ENCODE measurements at places on chromosomes 1 and 21. TPM values are rescaled to one million over a fixed set of nuclear protein-coding genes. Genes with fewer than 3 reads are reported as not detected.

Gene PLXNA2
- polyA plus RNA-seq = 10.5 TPM

Gene ADIPOR1
- polyA plus RNA-seq = 154 TPM

Gene NCAM2
- 0.19 TPM for polyA plus RNA-seq

Gene FAM151A
- 0.35 TPM for polyA plus RNA-seq

Gene MIXL1
- polyA plus RNA-seq = not detected

Gene MYOG
- polyA plus RNA-seq = not detected

Gene WNT2B
- 1.6 TPM for polyA plus RNA-seq

Gene KRTAP20-4
- not detected for polyA plus RNA-seq

Gene GPR37L1
- polyA plus RNA-seq = 0.03 TPM

Gene CTSE
- polyA plus RNA-seq = not detected

Gene MR1
- polyA plus RNA-seq = 2.4 TPM

Gene WNT9A
- polyA plus RNA-seq = 0.54 TPM

Gene PRDM16
- polyA plus RNA-seq = 11.3 TPM

Gene KRTAP10-8
- polyA plus RNA-seq = not detected

Gene C1orf116
- polyA plus RNA-seq = 0.28 TPM

Gene TRNP1
- polyA plus RNA-seq = 18.4 TPM

Gene PLD5
- polyA plus RNA-seq = 0.96 TPM

Gene DENND1B
- 6.4 TPM for polyA plus RNA-seq

Gene CLEC20A
- not detected for polyA plus RNA-seq

Gene CRYBG2
- polyA plus RNA-seq = not detected

Gene RBP7
- 97.5 TPM for polyA plus RNA-seq

Gene UMODL1
- not detected for polyA plus RNA-seq

Gene CYP4Z1
- 0.61 TPM for polyA plus RNA-seq

Gene OR2G3
- polyA plus RNA-seq = not detected

Gene PCBP3
- 1.9 TPM for polyA plus RNA-seq

Gene PIGR
- polyA plus RNA-seq = 0.04 TPM

Measured in heart left ventricle (tissue), 16 donors.